ENCODE measurements at places on chromosomes 6 and 20.

DNA sequence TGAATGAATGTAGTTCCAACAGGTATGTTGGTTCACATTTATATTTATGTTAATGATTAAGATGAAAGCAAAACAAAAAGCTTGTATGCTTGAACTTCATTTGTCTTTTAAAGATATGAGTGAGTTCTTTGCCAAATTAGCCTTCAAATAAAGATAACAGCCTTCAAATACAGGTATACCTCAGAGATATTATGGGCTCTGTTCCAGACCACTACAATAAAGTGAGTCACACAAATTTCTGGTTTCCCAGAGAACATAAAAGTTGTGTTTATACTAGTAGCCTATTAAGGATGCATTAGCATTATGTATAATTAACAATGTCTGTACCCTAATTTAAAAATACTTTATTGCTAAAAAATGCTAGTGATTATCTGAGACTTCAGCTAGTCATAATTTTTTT, 245.3 kb upstream of the MAN1A1 start:
- DNase-seq, result no peak

- peak; percentile 38 for DNase-seq
Measured at GRCh38 chr20:11350126-11351005, 567.3 kb upstream of the BTBD3 start.

DNA sequence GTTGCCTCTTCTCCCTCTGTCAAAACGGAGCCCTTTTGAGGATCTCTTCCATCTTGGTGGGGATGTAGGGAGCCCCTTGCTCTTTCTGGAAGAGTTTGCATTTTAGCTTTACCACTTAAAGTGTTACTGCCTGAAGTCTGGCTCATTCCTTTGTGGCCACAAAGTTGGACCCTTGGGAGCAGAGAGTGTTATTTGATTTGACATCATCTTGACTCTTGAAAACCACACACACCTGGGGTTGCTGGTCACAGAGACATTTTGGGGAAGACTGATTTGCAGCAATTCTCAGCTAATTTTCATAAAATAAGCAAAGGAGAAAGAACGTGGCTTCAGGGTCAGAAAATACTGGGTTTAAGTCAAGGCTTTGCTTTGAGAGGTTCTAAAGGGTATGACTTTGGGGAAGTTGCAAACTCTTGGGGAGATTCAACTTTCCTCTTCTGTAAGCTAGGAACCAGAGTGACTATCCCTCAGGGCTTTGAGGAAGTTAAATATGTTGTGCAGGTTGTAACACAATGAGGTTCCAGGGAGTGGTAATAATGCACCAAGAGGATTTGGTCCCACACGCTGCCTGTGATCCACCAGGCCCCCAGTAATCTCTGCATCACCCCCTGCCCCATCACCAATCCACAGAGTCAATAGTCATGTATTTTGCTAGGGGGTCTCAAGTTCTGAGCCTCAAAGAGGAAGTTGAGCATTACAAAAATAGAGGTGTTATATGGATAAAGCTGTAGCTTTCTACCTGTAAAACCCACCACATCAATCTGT, 141.6 kb upstream of the SLC24A3 start:
- DNase-seq, result no peak

DNA sequence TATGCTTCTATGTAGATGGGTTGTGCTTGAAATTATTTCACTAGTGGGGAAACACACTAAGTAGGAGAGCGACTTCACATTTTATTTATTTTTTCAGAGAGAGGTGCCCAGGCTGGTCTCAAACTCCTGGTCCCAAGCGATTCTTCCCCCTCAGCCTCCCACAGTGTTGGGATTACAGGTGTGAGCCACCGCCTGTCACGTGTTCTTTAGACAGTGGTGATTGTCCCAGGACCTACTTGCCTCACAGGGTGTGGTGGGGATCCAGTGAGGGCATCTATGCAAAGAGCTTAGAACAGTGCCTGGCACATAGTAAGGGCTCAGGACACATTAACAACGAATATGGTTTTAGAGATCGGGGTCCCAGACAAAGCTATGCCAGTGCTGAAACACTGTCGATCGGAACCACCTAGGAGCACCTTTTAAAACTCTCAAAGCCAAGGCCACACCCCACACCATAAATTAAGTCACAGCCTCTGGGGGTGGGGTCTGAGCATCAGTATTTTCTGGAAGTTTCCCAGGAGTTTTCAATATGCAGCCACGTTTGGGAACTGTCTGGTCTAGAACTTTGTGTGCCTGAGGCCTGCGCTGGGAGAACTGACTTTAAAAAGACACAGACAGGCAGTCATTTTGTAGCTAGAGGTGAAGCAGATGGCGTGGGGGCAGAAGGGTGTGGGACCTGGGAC, 4.8 kb upstream of the BCAS4 start:
- DNase-seq, result no peak

GRCh38 chr20:18057994-18058349, 256 bp upstream of the OVOL2 start:
- DNase-seq, result no peak

- DNase-seq, result no peak
Measured at GRCh38 chr20:41453010-41453950, 86.7 kb upstream of the EMILIN3 start.

DNA sequence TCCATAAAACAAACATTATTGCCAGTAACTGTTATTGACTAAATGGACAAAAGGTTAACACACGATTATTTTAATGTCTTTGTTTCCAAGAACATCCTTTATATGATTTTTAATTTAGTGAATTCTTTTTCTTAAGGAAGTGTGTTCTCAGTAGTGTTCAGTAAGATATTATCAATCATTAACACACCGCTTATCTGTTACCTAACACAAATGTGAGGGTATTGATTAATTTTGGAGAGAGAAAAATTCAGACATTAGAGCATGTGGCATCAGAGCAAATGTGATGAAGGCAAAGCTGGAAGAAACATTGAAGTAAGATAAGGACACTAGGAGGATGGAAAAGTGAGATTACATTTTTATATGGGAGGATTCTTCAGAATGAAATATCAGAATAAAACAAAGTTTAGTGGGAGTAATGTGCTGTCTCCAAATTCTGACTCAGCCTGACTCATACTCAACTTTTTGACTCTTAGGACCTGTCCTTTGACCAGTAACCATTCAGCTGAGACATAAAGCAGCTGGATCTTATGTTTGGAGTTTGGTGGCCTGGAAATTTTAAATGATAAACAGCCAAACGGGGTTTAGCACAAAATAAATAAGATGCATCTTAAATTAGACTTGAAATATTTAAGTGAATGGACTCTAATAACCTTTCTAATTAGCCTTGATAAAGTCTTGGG, 348.6 kb downstream of the CD109 start:
- DNase-seq, result peak; percentile 12

DNA sequence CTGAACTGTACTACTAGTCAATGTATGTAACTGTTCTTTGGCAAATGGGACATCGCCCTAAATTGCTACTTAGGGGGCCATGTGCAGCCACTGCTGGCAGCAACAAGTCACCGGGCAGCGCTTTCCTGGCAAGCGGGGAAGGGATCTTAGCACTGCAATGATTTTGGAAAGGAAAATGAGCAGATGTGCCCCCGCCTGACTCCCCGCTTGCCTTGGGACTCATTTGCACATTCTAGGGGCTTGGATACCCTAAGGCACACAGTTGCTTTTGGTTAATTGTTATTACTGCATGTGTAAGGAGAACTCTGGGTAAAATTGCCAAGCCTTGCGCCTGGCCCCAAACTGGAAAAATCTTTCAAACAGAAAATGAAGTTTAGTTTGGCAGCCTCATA, 32.2 kb downstream of the CD83 start:
- no peak for DNase-seq

DNA sequence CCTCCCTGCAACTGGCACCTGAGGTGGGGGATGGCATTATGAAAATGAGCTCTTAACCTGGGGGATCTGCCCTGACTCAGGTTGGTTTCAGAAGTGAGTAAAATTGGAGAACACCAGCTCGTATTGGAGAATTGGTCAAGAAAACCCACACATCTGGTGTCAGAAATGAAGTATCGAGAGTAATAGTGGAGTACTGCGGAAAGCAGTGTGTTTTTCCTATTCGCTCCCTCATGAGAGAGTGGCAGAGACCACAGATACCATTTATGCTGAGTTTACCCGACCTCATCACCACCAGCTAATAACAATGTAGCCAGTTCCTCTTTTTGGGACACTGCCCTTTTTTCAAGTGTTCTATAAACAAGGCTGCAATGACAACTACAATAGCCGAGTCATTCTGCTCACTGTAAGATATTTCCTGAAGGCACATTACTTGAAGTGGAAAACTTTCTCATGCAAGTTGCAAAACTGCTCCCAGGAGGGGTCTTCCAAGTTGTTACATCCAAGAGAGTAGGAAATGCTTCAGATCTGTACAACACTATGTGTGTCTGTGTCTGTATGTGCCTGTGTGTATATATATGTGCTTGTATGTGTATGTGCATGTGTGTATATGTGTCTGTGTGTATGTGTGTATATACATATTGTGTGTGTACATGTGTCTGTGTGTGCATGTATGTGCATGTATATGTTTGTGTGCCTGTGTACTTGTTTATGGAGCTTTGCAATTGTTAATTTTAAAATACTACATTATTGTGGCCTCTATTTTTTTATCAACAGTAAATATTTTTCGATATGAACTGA, 106.0 kb upstream of the CST7 start:
- DNase-seq, result no peak

GRCh38 chr6:6006006-6006427, 708 bp downstream of the NRN1 start:
- DNase-seq, result no peak

DNA sequence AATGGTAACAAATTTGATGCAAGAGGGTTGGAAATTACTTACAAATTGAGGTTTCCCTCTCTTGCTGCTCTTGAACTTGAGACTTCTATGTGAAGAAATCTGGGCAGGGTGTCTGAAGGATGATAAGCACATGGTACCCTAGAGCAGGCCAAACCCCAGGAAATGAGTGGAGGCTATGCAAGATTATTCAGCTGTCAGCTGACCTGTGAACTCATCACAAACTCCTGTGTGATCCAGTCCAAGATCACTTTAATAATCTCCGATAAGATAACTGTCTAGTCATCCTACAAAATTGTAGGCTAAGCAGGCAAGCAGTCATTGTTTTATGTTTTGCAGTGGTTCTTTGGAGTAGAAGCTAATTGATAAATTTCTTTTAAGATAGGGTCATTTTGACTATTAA, 213.1 kb downstream of the BTBD3 start:
- DNase-seq, result no peak

- DNase-seq, result no peak
Measured at GRCh38 chr6:34128045-34128444, 17.8 kb downstream of the GRM4 start.

GRCh38 chr6:41705996-41706835, 29.2 kb downstream of the TFEB start:
- DNase-seq, result peak; percentile 37

GRCh38 chr6:35139924-35140638, 1.1 kb downstream of the TCP11 start:
- DNase-seq, result peak; percentile 54

- no peak for DNase-seq
Measured at GRCh38 chr6:156793200-156793599, 16.0 kb downstream of the ARID1B start.

DNA sequence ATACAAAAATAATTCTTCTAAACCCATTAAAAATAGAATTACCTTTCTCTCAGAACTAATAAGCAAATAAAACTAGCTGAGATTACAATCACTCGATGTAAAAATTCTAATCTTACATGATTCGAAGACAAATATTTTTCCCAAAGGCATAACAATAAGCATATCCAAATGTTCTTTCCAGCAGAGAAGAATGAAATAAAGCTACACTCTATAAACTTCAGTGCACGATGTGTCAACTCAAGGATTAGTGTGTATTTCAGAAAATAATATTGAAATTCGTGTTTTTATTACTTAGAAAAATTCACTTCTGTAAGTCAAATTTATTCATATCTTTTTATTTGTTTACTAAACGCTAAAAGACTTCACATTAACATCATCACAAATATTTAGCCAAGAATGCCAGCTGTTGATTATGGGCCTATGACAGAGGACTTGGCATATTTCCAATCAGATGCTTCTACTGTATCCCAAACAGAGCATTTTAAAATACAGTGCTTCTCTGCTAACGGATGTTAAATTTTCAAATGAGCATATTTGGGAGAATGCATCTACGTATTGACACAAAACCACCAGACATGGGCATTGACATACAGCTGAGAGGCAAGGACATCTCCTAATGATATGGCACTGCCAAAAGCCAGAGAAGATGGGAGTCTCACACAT, 54.7 kb upstream of the PDE7B start:
- DNase-seq, result no peak

GRCh38 chr20:6606651-6607050, 160.8 kb upstream of the BMP2 start:
- no peak for DNase-seq

GRCh38 chr6:38831865-38832264, 116.8 kb downstream of the DNAH8 start:
- no peak for DNase-seq

GRCh38 chr20:56483970-56484369, 15.5 kb downstream of the RTF2 start:
- no peak for DNase-seq

DNA sequence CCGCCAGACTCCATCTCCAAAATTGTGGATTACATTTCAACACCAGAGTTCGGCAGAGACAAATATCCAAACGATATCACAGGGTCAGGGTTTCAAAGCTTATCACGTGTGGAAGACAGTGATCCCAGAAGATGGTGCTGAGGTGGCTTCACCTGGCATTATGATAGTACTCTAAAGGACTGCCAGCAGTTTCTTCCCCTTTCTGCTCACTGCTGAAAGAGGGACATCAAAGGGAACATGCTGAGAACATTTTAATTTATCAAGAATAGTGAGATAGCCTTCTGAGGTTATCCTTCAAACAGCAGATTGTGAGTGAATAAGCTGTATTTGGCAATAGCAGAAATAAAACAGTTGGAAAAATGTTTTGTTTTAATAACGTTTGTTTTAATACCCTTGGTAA, 79.7 kb downstream of the FIG4 start:
- no peak for DNase-seq

GRCh38 chr6:133973109-133973971, 20.3 kb downstream of the TBPL1 start:
- no peak for DNase-seq

DNA sequence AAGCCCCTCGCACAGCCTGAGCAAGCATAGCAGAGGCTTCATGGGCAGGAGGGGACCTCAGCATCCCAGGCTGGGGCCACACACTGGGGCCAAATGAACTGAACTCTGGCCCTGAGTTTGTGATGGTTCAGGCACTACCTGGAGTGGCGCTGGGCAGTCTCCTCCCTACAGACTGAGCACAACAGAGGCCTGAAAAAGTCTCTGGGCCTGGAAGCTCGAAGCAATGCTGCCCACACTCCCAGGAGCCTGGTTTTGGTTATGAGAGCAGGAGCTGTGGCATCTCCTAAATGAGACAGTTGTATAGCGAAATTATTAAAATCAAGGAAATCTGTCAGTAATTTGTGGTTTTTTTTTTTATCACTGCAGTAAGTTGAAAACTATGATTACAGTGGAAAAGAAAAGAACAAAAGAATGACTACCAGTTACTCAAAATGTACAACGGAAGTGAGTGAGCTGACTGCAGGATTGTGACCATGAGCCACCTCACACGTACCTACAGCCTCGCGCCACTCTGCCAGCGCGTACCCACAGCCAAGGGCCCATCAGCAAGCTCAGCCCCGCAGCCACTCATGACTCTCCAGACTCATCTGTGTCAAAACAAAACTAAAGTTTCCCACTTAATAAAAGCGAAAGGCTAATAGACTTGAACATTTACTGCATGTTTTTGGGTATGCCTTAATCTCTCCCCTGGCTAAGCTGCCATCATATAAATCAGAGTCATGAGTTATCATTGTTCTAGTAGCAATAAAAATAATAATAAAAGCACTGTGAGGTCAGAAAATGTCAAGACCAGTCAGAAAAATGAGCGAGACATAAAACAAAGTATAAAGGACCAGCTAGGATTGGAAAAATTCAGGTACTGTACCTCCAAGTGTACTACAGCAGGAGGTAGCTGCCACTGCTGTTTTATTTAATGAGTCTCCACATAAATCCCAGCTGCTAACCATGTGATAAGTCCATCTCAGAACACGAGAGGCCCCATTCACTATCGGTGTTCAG, 177.0 kb downstream of the FOXC1 start:
- DNase-seq, result no peak
